ENCODE measurements at places on chromosomes 1 and 21. TPM values are rescaled to one million over a fixed set of nuclear protein-coding genes. Genes with fewer than 3 reads are reported as not detected.

CFHR1 gene
- total RNA-seq, result not detected

DENND2C gene
- total RNA-seq, result 40.3 TPM

GRCh38 chr1:47859092-47859743 lies 138.0 kb downstream of the TRABD2B start:
- DNase-seq, result peak; percentile 17

DNA sequence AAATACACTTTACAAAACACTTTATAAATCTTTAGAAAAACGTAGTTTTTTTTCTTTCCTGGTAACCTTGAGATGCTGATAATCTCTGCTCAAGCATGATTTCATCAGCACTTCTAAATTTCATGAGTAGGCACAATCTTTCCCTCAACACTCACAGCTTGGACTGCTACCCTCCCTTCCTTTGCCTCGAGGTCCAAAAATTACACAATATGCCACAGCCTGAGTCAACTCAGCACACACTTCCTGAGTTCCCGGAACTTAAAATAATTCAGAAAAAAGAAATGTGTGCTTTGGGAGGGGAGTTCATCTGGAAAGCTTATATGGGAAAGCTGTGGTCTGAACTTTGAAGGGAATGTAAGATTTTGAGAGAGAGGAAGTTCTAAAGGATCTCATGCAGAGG lies 5.9 kb downstream of the CLCA2 start:
- DNase-seq, result no peak

BSND gene
- total RNA-seq, result 0.15 TPM

NIT1 gene
- total RNA-seq, result 60.4 TPM

GRCh38 chr1:202547215-202547614 lies 163.0 kb downstream of the SYT2 start:
- no peak for DNase-seq

DNA sequence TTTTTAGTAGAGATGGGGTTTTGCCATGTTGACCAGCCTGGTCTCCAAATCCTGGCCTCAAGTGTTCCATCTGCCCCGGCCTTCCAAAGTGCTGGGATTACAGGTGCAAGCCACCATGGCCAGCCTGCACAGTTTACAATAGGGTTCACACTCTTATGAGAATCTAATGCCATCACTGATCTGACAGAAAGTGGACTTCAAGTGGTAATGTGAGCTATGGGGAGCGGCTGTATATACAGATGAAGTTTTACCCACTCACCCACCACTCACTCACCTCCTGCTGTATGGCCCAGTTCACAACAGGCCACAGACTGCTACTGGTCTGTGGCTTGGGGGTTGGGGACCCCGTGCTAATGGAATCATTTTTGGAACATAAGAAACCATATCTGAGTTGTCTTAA lies 58.4 kb upstream of the RNPC3 start:
- no peak for DNase-seq

DNA sequence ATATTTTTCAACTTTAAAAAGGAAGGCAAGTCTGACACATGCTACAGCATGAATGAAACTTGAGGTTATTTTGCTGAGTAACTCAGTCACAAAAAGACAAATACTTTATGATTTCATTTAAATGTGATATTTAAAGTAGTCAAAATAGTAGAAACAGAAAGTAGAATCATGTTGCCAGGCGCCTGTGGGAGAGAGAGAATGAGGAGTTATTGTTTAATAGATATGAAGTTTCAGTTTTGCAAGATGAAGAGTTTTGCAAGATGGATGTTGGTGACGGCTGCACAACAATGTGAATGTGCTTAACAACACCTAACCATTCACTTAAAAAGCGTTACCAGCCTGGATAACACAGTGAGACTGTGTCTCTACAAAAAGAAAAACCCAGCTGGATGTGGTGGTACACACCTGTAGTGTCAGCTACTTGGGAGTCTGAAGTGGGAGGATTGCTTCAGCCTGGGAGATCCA lies 20.7 kb upstream of the ATP1A1 start:
- DNase-seq, result no peak

DNA sequence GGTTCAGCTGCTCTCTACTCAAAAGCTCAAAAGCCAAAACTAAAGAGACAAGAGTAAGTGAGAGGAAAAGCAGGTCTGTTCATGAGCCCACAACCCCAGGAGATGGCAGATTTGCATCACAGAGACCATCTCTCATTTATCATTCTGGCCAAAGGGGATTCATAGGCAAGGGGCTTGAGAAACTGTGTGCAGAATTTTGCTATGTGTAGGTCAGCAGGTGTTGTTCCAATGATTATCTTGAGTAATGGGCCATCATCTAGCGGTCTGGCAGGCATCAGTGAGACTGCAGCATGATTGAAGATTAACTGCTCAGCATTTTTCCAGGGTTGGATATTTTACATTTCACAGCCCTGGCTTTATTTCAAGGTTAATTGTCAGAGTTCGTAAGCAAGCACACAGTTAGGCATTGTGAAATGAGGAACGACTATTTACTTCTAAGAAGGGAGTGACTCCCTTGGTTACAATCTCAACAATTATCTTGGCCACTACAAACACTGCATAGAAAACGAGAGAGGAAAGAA lies 1204.6 kb upstream of the TMPRSS15 start:
- DNase-seq, result no peak

- DNase-seq, result no peak
Measured at GRCh38 chr1:26690157-26690556, 5.7 kb upstream of the ARID1A start.

- no peak for DNase-seq
Measured at GRCh38 chr1:183197762-183198161, 11.7 kb downstream of the LAMC2 start.

DNA sequence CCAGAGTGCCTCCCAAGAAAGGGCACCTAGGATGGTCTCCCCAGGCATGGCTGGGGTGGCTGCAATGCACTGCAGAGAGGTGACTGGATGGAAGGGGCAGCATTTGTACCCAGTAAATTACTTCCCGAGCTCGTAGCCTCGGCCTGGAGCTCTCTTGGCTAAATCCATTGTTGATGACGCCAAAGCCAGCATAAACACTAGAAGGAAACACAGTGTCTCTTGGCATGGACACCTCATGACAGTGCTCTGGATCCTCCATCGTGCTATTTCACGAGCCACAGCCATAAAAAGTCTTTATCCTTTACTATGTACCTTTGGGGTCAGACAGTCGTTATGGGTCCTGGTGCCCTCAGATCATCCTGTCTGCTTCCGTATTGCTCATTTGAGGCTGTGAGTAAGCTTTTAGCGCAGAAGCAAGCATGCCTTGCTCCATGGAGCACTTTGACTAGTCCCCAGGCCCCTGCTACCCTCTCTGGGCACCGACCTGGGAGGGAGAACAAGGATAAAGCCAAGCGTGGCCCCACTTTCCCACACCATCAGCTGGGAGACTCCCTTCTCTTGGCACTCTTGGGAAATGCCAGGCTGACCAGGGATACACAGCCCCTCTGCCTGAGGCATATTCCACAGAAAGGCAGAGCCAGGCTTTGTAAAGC lies 10.3 kb upstream of the PRELP start:
- DNase-seq, result no peak

DNA sequence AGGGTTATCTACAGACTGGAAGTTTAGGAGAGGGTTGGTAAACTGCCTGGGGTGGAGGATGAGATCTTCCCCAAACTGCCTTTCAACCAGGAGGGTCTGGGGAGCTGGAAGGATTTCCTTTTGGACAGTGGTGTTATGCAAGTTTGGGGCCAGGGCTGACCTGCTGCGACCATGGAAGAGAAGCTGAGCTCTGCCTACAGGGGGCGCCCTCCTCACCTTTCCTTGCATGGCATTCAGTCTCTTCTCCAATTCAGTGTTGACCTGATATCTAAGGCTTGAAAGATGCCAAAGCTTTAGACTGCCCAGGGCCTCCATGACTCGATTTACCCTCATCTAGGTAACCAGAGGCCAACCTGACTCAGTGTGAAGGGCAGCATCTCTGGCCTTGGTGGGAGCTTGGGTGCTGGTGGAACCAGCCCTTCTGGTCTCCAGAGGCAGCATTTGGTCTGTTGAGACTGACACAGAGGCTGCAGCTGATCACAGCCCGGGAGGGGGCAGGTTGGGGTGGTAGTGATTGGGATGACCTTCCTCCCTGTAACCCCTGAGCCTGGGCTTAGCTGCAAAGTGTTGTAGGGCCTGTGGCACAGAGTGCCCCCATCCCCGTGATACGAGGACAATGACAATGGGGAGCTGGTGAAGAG lies 170.0 kb downstream of the GRIK3 start:
- DNase-seq, result peak; percentile 89

DNA sequence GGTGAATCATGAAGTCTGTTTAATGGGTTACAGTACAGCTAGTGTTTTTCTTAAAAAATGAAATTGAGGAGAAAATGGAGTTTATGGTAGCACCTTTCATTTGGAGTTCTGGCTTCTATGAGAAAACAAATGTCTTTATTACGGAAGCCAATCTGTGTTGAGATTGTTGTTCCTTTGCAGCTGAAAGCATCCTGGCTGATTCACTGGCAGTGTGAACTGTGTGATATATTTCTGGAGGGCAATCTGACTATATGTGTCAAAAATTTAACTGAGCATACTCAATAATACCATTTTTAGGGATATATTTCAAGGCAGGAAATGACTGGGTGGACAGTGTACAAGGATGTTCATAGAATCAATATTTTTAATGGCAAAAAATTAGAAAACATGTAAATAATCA lies 46.6 kb upstream of the LYST start:
- no peak for DNase-seq

DNA sequence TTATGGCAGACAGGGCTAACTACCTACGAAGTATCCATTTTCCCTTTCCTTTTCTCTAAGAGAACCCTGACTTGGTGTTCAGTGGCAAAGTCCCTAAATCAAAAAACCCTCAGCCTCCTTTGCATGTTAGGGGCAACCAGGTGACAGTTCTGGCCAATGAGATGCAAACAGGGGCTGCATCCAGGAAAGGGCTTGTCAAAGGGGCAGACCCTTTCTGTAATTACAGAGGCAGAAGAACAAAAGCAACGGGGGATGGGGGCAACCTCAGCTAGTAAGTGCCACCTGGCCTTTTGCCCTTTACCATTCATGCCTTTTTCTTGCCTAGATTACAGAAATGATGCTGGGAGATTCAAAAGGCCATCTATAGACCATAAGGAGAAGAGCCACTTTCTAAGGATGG lies 34.4 kb downstream of the GLUL start:
- no peak for DNase-seq

DNA sequence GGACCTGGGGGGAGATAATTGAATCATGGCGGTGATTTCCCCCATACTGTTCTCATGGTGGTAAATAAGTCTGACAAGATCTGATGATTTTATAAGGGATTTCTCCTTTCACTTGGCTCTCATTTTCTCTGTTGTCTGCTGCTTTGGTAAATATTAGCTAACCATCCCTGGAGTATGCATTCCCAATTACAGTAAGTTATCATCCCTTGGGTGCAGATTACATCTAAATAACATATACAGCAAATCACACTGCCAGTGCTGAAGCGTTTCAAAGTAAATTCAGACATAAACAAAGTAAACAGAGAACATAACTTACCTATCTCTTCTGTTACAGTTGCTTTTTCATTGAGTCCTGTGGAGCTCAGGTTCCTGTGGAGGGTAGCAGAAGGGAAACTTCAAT lies 38.6 kb upstream of the IGSF3 start:
- no peak for DNase-seq

DNA sequence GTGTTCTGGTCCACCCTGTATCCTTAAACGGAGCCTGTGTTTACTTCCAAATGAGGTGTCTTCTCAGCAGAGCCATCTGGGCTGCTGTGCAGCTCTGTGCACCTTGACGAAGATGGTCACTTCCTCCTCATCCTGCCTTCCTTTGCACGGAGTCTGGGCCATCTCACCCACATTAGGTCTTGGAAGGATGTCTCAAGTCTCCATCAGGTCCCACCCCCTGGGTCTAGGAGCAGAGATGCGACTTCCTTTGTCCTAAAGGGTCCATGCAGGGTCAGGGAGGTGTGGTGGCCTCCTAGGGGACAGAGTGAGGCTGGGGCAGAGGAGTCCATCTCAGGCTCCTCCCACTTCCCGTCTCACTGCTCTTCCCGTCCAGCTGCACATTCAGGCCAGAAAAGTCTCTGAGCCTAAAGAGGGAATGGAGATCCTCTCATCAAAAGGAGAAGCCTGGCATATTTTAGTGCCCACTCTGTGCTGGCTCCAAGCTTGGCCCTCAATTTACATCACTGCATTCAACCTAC lies 209.2 kb downstream of the MATN1 start:
- peak; percentile 32 for DNase-seq

CLIC6 gene
- 1.7 TPM for total RNA-seq

MROH9 gene
- not detected for total RNA-seq

- no peak for DNase-seq
Measured at GRCh38 chr1:243587823-243588560, 262.1 kb downstream of the AKT3 start.

NSUN4 gene
- 16.3 TPM for total RNA-seq

GRCh38 chr1:210731193-210731592 lies 402.5 kb downstream of the HHAT start:
- no peak for DNase-seq

USP16 gene
- total RNA-seq, result 22.5 TPM

DNA sequence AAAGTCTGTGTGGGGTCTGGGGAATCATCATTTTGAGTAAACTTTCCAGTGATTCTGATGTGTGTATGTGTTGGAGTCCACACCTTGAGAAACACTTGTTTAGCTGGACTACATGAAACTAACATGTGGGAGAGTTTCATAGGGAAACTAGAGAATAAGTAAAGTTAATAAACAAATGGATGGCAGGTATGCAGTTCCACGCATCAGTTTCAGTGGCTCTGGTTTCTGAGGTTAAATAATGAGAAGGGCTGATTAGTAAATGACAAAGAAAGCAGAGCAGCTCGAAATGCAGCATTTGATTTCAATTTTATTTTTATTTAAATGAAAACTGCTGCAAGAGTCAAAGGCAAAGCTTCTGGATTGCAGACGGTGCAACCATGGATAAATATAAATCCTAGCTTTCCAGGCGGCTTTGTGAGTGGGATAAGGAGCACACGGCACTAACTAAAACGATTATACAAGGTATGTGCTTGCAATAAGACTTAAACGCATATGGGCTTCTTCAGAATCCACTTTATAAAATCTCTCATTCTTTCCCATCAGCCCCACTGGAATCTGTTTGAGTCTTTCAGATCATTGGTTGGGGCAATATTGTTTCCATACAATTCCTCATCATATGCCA lies 310.7 kb downstream of the PLPP3 start:
- no peak for DNase-seq

DNA sequence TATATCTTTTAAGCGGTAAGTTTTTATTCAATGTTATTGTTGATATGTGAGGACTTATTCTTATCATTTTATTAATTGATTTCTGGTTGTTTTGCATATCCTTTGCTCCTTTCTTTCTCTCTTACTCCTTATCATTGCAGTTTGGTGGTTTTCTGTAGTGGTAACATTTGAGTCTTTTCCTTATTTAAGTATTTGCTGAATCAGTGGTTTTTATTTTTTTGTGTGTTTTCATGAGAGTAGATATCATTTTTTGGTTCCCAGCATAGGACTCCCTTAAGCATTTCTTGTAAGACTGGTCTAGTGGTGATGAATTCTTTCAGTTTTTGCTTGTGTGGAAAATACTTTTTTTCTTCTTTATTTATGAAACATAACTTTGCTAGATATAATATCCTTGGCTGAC lies 12.2 kb upstream of the KCTD3 start:
- DNase-seq, result no peak

All from endodermal cell (in vitro differentiated cells).